Mononuclear cell (primary cell): ENCODE measurements at places on chromosomes 2 and 18. TPM values are rescaled to one million over a fixed set of nuclear protein-coding genes. Genes with fewer than 3 reads are reported as not detected.

LDAH gene
- 5.2 TPM for total RNA-seq

IGFBP5 gene
- total RNA-seq: 0.21 TPM

SH2D6 gene
- total RNA-seq: 0.42 TPM

LHCGR gene
- total RNA-seq: not detected

MAPK4 gene
- total RNA-seq: not detected

NGEF gene
- 0.21 TPM for total RNA-seq

FBXO48 gene
- 0.52 TPM for total RNA-seq

REG3A gene
- total RNA-seq: not detected

TMEM163 gene
- total RNA-seq: 0.63 TPM

TBR1 gene
- total RNA-seq: 0.10 TPM

SERPINB10 gene
- 5.7 TPM for total RNA-seq

PTPRN gene
- 1.3 TPM for total RNA-seq

CD207 gene
- 0.10 TPM for total RNA-seq

UGT1A1 gene
- not detected for total RNA-seq

COLEC12 gene
- total RNA-seq: 0.21 TPM
